ENCODE measurements at places on chromosomes 7 and 10.

DNA sequence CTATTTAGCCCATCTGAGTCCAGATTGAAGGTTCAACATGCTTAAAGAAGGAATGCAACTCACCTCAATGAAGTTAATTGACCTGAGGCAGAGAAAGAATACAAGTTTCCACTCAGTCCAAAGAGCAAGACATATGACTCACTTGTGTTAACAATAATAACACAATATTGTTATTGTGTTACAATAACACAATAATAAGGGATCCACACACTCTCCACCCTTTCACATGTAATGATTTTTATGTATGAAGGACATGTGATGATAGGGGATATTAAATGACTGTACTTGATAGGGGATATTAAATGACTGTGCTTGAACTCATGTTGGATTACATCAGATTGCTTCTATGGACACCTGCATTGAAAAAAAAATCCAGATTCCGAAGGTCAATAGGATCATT lies 3.6 kb upstream of the ABCB1 start:
- DNase-seq: no peak

DNA sequence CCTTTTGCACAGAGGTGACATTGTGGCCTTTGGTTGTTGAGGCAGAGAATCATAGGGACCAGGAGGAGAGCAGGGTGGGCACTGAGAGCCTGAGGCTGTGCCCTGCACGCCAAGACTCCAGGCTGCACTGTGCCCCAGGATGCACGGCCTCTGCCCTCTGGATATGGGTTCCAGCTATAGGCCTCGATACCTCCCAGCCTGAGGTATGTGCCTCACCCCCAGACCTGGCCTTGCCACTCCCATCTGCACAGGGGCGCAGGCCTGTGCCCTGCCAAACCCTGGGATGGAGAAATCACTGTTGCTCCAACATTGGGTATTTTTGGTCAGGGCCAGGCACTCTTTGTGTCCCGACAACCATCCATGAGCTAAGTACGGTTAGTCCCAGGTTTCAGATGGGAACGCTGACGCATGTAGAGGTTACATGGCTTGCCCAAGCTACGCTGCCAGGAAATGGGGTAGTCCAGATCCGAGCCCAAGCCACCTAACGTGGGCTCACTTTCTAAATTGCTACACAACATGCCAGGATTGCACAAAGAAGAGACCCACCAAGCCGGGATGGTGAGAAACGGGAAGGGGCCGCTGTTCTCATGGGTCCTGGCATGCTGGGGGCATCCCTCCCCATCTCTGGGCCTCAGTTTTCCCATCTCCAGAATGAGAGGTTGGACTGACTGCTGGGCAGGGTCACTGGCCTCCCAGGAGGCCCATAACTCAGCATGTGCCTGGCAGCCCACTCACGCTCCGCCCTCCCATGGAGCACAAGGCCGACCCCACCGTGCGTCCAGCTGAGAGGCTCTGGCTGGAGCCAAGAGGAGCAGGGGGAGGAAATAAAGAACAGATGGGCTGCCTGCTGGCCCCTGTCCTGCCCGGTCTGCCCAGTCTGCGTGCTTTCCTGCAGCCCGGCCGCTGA lies 44.2 kb downstream of the ZCCHC24 start:
- DNase-seq: no peak

- DNase-seq: no peak
Measured at GRCh38 chr7:84069033-84069432, 125.6 kb downstream of the SEMA3A start.

GRCh38 chr7:73451780-73452398 lies 18.3 kb downstream of the FZD9 start:
- DNase-seq: peak; percentile 36

DNA sequence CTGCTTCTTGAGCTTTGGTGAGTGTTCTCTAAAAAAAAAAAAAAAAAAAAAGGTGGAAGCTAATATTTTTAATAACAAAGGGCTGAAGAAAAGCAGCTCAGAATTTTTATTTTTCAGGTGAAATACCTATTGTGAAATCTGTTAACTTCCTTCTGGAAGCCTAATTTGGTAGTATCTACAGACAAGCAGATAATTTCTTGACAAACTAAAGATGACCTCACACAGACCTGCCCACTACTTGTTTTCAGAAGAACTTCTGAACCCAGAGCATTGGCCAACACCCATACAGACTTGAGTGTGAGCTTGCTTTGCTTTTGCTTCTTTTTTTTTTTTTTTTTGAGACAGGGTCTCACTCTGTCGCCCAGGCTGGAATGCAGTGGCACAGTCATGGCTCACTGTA lies 31.2 kb downstream of the LRRC4 start:
- no peak for DNase-seq

DNA sequence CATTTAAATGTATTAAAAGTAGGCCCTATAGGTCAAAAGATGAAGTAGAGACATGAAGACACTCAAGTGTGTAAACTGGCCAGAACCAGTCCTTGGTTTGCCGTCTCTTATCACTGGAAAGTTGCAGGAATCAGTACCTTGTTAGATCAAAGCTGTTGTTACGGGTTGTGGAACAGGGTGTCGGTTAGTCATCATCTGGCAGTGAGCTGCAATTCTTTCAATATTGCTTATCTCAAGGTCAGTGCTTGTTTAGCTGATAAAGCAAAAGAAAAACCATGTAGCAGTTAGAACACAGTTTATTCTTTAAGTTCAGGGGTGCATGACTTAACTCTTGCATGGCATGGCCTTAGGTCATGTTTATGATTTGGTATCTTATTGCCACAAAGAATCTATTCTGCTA lies 10.0 kb upstream of the SLC13A1 start:
- no peak for DNase-seq

- DNase-seq: no peak
Measured at GRCh38 chr10:94383530-94383929, 18.8 kb upstream of the TBC1D12 start.

DNA sequence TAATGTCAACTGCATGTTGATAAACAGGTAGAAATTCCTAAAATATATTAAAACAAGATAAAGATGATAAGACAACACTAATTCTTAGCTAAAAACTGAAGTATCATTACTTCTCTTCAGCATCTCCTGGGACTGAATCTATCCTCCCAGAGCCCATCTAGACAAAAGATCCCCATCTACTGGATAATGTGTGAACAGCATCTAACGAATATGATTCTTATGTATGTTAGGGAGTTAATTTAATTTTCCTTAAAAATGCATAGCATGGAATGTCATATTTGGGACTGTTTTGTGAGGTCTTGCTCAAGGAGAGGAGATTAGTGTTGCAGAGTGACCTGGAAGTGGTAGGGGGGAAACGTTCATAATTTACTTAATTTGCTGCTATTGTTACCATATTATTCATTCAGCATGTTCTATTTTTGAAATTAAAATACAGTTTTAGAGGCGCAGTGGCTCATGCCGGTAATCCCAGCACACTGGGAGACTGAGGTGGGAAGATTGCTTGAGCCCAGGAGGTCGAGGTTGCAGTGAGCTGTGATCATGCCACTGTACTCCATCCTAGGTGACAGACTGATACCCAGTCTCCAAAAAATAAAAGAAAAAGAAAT lies 305.1 kb upstream of the CSTF2T start:
- DNase-seq: no peak

DNA sequence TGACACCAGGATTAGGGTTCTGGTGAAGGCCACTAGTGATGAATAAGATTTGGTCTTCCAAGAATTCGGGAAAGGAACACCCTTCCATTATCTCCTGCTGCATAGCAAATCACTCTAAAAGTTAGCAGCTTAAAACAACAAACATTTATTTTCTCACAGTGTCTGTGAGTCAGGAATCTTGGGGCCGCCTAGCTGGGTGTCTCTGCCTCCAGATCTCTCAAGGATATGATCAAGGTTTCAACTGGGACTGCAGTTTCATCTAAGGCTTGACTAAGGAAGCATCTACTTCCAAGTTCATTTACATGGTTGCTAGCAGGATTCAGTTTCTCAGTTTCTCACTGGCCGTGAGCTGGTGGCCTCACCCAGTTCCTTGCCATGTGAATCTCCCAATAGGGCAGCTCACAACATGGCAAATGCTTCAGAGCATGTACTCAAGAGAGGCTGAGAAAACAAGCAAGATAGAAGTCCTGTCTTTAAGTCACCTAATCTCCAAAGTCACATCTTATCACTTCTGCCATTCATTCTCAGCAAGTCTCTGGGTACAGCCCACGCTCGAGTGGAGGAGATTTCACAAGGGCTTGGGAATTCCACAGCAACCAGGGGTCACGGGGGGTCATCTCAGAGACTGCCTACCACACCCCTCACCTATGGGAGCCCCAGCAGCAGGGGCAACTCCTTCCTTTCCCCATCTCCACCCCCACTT lies 26.8 kb downstream of the TLX1 start:
- DNase-seq: no peak

- DNase-seq: no peak
Measured at GRCh38 chr10:120765226-120765803, 85.8 kb upstream of the WDR11 start.

- DNase-seq: no peak
Measured at GRCh38 chr10:29501692-29502091, 133.1 kb downstream of the SVIL start.

DNA sequence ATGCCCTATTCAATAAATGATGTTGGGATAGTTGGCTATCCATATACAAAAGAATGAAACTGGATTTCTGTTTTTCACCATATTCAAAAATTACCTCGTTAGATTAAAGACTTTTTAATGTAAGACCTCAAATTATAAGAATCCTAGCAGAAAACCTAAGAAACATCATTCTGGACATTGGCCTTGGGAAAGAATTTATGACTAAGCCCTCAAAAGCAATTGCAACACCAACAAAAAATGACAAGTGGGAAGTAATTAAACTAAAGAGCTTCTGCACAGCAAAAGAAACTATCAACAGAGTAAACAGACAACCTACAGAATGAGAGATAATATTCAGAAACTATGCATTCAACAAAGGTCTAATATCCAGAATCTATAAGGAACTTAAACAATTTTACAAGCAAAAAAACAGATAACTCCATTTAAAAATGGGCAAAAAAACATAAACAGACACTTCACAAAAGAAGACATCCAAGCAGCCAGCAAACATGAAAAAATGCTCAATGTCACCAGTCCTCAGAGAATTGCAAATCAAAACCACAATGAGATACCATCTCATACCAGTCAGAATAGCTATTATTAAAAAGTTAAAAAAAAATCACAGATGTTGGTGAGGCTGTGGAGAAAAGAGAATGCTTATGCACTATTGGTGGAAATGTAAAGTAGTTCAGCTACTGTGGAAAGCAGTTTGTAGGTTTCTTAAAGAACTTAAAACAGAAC lies 309.8 kb downstream of the AHR start:
- no peak for DNase-seq

- no peak for DNase-seq
Measured at GRCh38 chr10:49569031-49569631, 30.2 kb upstream of the ERCC6 start.

DNA sequence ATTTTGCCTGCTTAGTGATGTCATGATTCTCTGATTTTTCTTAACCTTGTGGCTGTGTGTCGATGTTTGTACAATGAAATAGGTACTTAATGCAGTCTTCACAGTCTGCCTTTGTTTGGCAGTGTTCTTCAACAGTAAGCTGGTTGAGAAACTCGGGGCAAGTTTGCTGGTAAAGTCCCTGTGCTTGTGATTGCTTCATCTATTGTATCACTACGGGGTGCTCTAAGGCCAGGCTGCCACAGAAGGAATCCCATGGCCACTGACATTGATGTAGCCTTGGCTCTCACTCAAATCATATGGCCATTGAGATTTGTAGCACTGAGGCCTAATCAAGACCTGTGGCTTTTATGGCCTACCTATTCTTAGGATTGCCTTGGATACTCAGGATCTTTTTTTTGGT lies 33.5 kb upstream of the PRSS37 start:
- no peak for DNase-seq

GRCh38 chr10:48247680-48248079 lies 26.8 kb downstream of the FRMPD2 start:
- DNase-seq: no peak

GRCh38 chr7:129804890-129805719 lies 147.7 kb downstream of the UBE2H start:
- no peak for DNase-seq
